ENCODE measurements at places on chromosomes 2 and 18.

- DNase-seq, result no peak
Measured at GRCh38 chr2:42028571-42029148, 19.2 kb upstream of the PKDCC start.

GRCh38 chr18:37199741-37200140, 365.9 kb downstream of the CELF4 start:
- DNase-seq, result no peak

DNA sequence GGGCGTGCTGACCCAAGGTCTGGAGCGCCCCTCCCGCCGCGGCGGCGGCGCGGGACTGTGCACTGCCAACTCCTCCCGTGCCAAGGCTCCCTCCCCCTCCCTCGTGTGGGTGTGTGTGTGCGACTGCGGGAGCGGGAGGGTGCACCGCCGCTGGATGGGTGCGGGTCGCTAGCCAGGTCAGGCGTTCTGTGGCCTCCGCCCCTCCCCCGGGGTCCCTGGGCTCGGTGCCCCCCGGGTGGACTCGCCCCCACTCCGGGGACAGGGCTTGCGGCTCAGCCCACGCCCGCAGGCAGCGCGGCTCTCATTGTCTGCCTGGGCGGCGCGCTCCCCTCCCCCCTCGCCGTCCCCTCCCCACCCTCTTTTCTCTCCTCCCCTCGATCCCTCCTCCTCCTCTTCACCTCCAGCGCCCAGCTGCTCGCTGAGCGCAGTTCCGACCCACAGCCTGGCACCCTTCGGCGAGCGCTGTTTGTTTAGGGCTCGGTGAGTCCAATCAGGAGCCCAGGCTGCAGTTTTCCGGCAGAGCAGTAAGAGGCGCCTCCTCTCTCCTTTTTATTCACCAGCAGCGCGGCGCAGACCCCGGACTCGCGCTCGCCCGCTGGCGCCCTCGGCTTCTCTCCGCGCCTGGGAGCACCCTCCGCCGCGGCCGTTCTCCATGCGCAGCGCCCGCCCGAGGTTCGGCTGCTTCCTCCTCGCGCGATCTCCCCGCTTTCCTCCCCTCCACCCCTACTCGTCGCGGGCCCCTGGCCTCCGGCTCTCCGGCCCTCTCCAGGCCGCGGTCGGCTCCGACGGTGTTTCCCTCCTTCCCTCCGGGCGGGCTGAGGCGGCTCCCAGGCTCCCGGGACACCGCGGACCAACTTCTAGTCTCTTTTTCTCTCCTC, at the start of gene GATA6:
Gene GATA6 (plus strand): TSS at position 579 of the 878 bp plus-strand sequence. CDS start 1,556 bp downstream, outside the sequence.
- DNase-seq, result peak; percentile 79

DNA sequence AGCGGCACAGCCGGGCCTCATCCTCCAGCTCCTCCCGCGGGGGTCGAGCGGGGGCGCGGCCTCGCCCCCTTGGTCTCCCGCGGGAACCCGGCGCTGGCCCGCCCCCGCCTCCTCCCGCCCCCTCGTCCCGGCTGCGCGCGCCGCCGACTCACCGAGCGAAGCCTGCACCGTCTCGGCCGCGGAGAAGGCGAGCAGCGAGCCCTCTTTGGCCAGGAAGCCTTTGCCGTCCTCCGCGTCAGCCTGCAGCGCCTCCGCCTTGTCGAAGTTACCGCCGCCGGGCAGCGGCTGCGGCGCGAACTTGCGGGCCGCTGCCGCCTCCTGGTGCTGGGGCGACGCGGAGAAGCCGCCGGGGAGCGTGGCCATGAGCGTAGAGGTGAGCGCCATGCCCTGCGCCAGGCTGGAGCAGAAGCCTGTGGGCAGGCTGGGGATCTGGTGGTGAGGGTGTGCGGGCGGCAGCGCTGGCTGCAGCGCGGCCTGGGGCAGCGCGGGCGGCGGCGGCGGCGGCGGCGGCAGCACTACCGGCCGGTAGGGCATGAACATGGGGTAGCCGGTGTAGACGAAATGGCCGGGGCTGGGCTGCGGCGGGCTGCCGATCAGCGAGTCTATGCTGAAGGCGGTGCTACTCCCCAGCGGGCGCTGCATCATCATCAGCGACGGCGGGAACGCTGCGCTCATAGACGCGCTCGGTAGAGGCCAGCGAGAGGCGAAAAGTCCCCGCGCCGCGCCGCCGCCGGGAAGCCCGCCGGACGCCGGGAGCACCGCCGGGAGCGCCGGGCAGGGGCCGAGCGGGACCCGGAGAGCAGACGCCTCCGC, 683 bp downstream of the GBX2 start:
- DNase-seq, result peak; percentile 30

GRCh38 chr2:126849486-126849885, 49.2 kb upstream of the TEX51 start:
- DNase-seq, result no peak

GRCh38 chr2:179749210-179749609, 112.2 kb downstream of the ZNF385B start:
- DNase-seq, result no peak

DNA sequence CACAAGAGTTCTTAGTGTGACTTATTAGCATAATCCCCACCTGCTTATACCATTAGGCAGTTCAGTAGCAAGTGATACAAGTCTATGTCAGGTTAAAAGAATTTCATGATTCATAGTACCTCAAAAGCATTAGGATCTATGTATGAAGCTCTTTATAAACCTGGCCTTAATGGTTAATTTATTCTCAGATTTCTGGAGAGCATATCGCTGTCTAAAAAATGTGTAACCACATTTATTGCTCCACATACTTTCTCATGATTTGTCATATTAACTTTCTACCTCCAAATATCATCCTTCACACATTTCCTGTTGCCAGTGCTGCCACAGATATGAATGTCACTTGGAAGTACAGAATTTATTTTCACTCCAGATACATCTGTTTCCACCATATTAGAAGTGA, 332.8 kb upstream of the MAP2 start:
- DNase-seq, result no peak

DNA sequence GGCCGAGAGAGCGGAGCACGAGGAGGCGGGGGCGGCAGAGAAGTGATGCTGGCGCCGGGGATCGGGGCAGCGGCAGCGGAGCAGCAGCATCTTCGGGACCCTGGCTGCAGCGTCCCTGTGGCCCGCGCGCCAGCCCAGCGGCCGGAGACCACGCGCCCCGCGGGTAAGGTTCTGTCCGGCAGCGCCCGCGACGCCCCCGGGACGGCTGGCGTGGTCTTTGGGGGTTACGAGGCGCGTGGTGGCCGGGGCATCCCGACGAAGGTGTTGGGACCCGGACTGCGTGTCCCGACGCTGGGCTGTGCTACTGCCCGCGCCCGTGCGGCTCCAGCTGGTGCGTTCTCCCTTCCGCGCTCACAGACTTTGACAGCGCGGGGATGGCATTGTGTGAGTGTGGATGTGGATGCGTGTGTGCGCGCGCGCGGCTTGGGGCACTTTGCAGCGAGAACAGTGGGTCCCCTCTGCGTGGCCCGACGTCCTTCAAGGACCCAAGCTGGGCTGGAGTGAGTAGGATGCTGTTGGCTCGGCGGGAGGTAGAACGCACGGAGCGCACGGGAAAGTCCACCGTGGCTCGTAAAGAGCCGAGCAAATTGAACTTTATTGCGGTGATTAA, 405.0 kb downstream of the XIRP2 start:
- DNase-seq, result no peak
